ENCODE measurements at places on chromosomes 4 and X. TPM values are rescaled to one million over a fixed set of nuclear protein-coding genes. Genes with fewer than 3 reads are reported as not detected.

Gene F9
- not detected for total RNA-seq

- no peak for DNase-seq
Measured at GRCh38 chr4:112453321-112453720, 62.7 kb downstream of the NEUROG2 start.

DNA sequence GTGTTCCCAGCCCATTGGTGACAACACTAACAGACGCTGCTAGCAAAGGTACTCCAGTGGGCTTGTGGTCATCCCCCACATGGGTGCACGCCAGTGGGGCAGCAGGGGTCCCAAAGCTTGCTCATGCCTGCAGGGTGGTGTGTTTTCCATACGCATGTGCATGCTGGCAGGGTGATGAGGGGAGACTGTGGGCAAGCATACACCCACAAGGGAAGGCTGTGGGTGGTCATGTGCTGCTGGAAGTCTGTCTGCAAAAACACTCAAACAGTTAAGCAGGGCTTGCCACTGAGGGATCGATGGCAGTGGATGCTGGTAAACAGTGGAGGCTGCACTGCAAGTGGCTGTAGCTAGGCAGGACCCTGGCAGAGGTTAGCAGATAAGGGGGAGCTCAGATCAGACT is 79.9 kb downstream of the FAAH2 start:
- no peak for DNase-seq

- no peak for DNase-seq
Measured at GRCh38 chr4:98937986-98938720, 9.2 kb upstream of the EIF4E start.

Gene DOK7
- total RNA-seq = not detected

DNA sequence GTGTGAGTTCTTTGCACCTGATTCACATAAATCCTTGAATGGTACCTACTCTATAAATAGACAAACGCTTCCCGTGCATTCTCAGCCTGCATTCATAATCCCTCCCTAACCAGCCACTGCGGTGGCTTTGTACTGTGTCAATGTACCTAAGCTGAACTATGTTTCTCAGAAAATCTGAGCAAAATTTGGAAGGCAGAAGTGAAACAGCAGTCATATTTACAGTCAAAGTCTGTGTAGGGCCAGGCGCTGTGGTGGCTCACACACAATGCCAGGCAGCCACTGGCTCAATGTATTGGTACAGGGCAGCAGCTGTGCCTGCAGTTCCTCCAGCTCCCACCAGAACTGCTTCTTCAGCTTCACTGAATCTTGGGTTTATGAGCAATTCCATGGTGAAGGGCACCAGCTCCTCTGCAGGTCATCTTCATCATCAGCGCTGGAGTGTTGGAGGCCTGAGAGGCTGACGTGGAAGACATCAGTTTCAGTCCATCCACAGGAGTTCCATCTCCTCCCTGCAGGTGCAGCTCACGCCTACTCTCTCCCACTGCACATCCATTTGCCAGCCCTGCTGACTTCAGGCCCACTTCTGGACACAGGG is 32.3 kb upstream of the IRF2 start:
- DNase-seq = no peak

DNA sequence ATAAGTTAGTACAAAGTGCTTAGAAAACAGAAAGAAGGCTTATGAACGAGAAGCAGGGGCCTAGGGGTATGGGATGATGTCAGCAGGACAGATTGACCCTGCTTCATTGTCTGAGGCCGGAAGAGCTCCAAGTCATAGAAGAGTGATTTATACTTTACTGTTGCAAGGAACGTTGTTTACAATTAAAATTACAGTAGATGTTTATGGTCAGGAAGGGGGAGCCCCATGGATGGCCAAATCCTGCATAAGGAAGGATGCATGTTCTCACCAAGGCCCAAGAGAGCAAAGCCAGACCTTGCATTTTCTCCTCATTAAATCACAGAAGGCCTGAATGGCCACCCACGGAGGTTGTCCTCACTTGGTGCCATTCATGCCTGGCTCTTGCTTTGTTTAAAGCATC is 115.3 kb downstream of the LDB2 start:
- no peak for DNase-seq

Gene DGAT2L6
- not detected for total RNA-seq

Gene OTC
- total RNA-seq = 0.36 TPM

- no peak for DNase-seq
Measured at GRCh38 chrX:70535198-70535597, 90.6 kb downstream of the DLG3 start.

- no peak for DNase-seq
Measured at GRCh38 chr4:5827108-5828004, 65.5 kb downstream of the CRMP1 start.

DNA sequence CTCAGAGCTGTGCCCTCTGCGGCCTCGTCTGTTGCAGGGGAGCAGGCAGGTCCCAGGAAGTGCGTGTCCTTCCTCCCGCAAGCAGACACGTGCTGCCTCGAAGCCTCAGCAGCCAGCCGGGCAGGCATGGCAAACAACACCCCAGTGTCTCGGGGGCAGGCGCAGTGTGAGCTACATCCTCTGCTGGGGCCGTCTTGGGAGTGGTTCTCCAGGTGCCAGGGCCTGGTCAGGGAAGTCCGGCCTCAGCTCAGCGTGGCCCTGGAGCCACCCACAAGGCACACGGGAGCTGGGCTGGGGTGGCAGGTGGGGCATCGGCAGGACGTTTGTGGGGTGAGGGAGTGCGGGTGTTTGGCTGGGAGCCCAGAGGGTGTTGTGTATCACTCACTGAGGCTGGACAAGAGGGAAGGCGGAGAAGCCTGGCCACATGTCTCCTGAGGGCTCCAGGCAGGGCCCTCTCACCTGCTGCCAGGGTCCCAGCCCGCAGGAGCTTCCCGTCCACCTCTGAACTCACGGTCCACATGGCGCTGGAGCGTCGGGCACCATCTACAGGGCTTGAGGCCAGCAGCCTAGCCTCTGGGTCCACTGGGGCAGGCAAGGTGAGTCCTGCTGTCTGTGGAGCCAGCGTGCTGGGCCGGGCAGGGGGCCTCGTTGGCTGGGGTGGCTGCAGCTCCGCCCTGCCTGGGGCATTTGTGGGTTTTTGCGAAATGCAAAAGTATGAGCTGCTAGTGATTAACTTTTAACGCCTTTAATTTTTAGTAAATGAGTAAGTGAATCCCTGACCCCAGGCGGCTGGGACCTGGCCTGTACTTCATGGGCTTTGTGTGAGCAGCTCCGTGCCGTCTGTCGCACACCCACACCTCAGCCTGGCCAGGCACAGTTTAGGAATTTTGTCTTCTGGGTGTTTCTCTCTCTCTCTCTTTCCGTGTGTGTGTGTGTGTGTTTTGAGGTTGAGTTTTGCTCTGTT is 17.3 kb upstream of the UVSSA start:
- DNase-seq = no peak

GRCh38 chr4:182272151-182272550 is 28.9 kb downstream of the TENM3 start:
- no peak for DNase-seq

Gene GATA1
- total RNA-seq = 0.76 TPM

- DNase-seq = no peak
Measured at GRCh38 chrX:48720577-48721250, 24.2 kb downstream of the SUV39H1 start.

- no peak for DNase-seq
Measured at GRCh38 chr4:85938062-85938461, 421.8 kb downstream of the MAPK10 start.

DNA sequence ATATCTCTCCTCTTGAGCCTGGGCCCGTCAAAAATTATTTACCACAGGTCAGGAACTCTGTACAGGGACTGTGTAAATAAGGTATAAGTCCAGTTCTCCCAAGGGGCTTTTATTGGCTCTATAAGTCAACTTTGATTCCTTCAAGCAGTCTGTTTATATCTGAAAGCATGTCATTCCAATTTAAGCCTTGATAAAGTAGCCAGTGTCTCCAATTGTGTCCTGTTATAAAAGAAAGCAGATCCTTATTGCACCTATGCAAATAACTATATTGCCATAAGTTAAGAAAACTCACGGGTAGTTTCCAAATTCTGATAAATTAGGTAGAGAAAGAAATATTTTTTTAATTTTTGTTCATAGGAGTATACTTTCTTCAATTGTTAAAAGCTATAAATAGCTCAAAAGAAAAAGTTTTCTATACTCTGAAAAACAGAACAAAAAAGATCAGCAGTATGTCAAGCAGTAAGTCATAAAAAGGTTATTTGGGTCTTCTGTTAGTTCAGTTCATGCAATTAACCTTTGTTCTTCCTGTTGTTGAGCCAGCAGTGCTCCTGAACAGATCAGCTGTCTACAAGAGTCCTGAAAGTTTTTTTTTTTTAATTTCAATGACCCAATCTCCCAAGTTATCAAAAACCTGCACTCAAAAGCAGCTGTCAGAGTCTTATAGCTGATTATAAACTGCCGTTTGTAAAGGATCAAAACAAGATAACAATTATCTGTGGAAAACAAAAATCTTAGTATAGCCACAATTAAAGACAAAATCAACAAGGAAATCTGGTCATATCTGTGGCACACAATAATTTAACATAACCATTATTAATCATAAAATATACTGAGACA is 178.4 kb upstream of the GALNT7 start:
- DNase-seq = no peak

Gene FGFBP1
- not detected for total RNA-seq

GRCh38 chr4:170978990-170979389 is 834.2 kb upstream of the GALNTL6 start:
- DNase-seq = no peak

Gene INPP4B
- total RNA-seq = 21.5 TPM

DNA sequence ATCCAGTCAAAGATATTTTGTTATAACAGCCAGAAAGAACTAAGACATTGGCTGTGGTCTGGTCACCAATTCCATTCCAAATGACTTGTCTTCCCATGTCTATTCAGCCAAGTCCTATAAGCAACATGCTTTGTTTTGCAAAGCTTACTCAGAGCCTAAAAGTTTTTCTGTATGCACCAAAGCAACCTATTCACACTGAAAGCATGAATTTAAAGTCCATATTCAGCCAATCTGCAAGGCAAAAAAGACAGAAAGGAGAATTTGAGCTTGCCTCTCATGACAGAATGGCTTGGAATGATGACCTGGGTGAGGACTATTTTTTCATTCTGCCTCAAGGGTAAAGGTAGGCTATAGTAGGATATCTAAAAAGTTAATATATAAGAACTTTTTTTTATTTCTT is 323.2 kb upstream of the NOCT start:
- DNase-seq = no peak

GRCh38 chrX:136622568-136622967 is 25.4 kb upstream of the CD40LG start:
- no peak for DNase-seq

Gene GPR82
- total RNA-seq = 0.09 TPM

- DNase-seq = peak; percentile 66
Measured at GRCh38 chrX:129779747-129780146, at the start of gene SASH3. TSS of gene SASH3 (plus strand) at chrX:129779949. CDS start at chrX:129780098, 149 bp downstream.

Gene ARHGAP24
- total RNA-seq = 87.6 TPM

Gene CAPN6
- total RNA-seq = 7.1 TPM

GRCh38 chrX:54496517-54496852 is 451 bp upstream of the FGD1 start:
- DNase-seq = no peak

DNA sequence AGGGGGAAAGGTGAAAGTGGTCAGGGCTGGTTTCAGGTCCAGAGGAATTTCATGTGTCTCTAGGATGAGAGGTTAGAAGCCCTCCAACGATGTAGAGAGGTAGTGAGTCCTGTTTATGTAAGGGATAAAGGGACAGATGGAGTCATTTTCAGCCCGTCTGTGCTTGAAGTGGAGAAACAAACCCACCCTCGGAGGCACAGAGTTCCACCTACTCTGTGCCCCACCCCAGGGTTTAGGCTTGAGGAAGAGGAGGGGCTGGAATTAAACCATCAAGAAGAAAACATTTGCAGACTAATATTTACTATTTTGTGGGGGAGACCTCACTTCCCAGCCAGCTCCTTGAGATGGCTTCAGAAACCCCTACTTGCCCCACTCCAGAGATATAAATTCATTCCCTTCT is 868 bp upstream of the GNL3L start:
- DNase-seq = no peak

DNA sequence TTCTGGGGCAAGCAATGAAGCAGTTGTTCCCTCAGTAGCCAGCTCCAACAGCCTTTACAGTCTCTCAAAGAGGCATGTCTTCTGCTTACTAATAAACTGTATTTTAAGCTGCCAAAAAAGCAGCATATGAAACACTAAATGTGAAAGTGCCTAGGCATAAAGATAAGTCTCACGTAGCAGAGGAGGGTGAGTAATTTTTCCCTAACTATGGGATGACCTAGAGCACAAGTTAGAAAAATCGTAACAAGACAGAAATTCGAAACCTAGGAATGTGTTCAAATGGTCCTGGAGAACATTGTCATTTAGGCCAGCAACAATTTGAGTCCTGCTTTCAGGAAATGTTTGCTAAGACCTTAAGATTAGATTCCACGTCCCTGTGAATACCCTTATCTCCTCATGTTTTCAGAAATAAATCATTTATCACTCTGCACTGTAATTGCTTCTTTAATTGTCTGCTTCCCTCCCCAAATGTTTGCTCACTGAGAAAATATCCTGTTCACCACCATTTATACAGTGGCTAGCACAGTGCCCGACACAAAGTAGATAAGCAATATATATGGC is 222.2 kb downstream of the KCNIP4 start:
- no peak for DNase-seq

DNA sequence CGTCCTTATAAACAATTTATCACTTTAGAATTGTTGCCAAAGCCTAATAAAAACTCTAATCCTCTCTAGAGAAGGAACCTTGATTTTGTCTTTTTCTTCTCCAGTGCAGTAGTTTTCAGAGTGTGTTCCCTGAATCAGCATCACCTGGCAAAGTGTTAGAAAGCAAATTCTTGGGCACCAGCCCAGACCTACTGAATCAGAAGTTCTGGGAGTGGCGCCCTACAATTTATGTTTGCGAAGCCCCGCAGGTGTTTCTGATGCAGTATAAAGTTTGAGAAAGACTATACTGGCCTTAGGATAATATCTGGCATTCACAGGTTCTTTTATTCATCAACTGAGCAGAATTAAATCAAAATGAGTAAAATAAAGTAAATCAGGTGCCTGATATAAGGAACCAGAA is 645.8 kb upstream of the ATOH1 start:
- DNase-seq = no peak

GRCh38 chrX:135973025-135973547 is 702 bp downstream of the MMGT1 start:
- no peak for DNase-seq

Gene CTAG1B
- total RNA-seq = not detected

Gene NMU
- not detected for total RNA-seq

DNA sequence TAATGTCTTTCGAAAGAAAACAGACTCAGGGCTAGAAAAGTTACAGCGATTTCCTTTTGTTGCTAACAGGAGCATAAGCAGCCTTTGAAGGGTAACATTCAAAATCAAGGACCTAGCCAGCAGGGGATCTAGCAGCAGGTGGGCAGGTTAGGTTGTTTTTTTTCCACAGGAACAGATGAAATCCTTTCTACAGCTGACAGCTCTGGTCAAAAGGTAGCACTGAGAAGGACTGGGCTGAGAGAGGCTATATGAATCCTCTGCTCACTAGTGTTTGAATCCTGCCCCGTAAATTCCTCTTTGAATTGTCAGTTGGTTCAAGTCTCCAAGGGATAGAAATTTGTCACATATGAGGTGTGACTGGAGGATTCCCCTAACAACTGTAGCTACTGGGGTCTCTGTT is 188.2 kb downstream of the SH2D1A start:
- no peak for DNase-seq

GRCh38 chr4:13427599-13428325 is 56.4 kb downstream of the RAB28 start:
- no peak for DNase-seq
